OCI-LY7 (cell line): ENCODE measurements at places on chromosomes 13 and 19. TPM values are rescaled to one million over a fixed set of nuclear protein-coding genes. Genes with fewer than 3 reads are reported as not detected.

DNA sequence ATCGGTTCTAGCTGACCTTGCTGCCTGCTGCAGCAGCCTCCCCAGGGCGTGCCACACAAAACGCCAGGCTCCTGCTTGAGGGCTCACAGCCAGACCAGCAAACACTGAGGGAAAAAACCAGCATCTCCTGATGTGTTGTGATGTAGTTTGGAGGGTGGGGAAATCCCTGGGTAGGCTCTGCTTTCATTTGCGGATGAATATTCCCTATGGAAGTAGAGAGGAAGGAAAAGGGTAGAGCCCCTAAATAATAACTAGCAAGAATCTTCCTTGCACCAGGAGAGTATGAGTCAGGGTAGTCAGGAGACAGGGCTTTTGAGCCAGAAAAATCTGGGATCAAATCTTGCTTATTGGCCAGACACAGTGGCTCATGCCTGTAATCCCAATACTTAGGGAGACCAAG, 545.3 kb downstream of the RFC3 start:
- DNase-seq, result no peak

DNA sequence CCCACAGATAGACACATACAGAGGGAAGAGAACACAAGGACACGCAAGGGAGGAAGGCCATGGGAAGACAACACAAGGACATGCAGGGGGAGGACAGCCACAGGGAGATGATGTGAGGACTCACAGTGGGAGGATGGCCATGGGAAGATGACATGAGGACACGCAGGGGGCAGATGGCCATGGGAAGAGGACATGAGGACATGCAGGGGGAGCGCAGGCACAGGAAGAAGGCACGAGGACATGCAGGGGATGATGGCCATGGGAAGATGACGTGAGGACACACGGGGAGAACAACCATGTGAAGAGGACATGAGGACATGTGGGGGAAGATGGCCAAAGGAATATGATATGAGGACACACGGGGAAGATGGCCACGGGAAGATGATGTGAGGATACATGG, 84.7 kb downstream of the UQCRFS1 start:
- no peak for DNase-seq

- no peak for DNase-seq
Observed at GRCh38 chr19:39223703-39224279, 19.7 kb upstream of the SYCN start.

- no peak for DNase-seq
Observed at GRCh38 chr19:32676895-32677359, 1.3 kb downstream of the RGS9BP start.

DNA sequence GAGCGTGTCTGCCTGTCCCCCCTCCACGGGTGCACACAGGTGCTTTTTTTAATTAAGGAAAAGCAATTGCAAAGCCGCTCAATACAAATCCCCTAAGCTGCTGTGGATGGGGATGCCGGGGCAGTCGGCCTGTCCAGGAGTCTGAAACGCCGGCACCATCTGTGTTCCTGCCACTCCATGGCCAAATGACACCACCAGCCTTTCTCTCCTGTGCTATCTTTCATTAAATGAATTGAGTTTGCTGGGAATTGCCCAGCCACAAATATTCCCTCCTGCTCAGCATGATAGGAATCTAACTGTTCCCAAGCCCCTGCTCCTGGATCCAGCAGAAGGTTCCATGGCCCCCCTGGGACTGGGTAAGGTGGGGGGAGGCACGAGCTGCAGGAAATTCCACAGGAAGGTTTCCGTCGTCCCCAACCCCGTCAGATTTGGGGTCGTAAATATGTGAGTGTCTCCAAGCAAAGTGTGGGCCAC, 139.2 kb downstream of the KDM4B start:
- DNase-seq, result no peak

GRCh38 chr13:98243929-98244272, 66.8 kb upstream of the RNF113B start:
- no peak for DNase-seq

- DNase-seq, result no peak
Observed at GRCh38 chr13:80011448-80012212, 329.3 kb downstream of the SPRY2 start.

Gene MEDAG
- total RNA-seq, result not detected in 2 replicates

Gene ZNF737
- total RNA-seq, result 20.4 and 25.7 TPM in 2 replicates
